ENCODE measurements at places on chromosomes 7 and 10.

GRCh38 chr7:47474211-47474936 lies 107.5 kb downstream of the TNS3 start:
- no peak for DNase-seq

- no peak for DNase-seq
These were observed 26.3 kb upstream of the CAPZA2 start for GRCh38 chr7:116836048-116836447.

- no peak for DNase-seq
These were observed 26.5 kb upstream of the CELF2 start for GRCh38 chr10:10991144-10991543.

DNA sequence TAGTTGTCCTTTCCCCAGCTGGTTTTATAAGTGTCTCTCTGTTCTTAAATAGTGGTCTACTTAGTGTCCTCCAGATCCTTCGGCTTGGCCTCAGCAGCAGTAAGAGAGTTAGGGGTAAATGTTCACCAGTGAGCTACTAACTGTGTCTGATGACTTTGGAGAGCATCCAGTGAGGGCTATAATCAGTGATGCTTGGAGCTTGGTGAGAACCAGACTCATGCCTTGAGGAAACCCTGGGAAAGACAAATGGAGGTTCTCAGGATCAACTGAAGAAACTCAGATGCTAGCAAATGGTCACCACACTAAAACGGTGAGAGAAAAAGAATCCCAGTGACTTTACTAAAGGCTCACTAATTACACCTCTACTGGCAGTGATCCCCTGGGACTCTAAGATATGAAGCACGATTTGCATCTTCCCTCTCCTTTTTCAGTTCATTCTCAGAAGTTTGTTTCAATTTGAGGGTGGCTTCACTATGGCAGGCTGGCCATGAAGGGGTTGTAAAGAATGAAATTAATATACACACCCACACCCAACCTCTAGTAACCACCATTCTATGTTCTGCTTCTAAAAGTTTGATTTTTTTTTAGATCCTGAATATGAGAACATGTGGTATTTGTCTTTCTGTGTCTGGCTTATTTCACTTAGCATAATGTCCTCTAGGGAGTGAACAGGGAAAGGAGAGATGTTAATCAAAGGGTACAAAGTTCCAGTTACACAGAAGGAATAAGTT lies 177.9 kb downstream of the PDE1C start:
- no peak for DNase-seq

- no peak for DNase-seq
These were observed 42.5 kb downstream of the ABLIM1 start for GRCh38 chr10:114615600-114616007.

GRCh38 chr10:18312374-18313139 lies 172.3 kb downstream of the CACNB2 start:
- no peak for DNase-seq

GRCh38 chr7:151342102-151342646 lies 562 bp downstream of the NUB1 start:
- DNase-seq = peak; percentile 44

DNA sequence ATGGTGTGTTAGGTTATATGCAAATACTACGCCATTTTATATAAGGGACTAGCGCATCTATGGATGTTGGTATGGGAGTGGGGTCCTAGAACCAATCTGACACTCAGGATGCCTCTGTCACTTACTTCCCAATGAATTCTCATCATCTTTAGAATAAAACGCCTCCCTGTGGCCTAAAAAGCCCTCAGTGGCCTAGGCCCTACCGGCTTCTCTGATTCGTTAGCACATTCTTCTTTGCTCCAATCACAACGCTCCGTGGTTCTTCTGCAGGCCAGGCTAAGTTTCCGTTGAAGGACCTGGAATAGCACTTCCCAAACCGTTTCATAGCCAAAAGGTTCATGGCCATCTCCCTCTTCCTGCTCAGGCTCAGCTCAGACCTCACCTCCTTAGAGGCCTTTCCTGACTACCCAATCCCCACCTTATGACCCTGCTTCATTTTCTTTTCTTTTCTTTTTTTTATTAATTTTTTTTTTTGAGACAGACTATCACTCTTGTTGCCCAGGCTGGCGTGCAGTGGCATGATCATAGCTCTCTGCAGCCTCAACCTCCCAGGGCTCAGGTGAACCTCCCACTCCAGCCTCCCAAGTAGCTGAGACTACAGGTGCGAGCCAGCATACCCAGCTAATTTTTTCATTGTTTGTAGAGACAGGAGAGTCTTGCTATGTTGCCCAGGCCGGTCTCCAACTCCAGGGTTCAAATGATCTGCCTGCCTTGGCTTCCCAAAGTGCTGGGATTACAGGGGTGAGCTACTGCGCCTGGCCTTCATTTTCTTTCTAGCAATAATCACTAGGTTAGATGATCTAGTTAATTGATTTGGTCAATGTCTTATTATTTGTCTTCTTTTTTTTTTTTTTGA lies 24.5 kb upstream of the YWHAG start:
- no peak for DNase-seq

DNA sequence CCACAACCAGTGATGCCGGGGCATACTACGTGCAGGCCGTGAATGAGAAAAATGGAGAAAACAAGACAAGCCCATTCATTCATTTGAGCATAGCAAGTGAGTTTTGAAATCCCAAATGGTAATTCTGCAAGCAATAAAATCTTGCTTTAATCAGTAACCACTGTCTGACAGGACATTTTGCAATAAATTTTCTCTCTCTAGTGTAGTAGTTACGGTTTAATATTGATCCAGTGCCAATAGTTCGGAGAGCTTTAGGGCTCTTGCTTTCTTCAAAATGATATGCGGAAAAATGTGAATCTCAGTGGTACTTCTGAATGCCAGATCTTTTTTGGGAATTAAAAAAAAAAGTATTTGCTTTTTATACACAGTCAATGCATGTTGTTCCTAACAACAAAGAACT lies 520.4 kb downstream of the SDK1 start:
- DNase-seq = no peak
